ENCODE measurements at places on chromosomes 5 and 9.

DNA sequence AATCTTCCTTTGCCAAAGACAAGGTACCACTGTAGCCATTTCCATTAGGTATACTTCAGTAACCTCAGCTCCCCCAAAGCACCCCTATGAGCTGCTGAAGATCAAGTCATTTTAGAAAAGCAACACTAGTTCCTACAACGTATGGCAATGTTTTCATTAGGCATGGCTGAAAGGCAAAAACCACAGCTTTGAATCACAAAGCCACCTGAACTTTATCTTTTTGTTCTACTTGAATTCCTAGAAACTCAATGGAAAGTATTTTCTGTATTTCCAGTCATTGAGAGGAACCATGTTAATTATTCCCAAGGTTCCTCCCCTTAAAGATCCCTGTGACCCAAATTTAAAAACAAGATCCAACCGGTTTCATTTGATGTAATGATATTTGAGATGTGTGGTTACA, 152.1 kb downstream of the EFNA5 start:
- DNase-seq: no peak

- no peak for DNase-seq
Observed at GRCh38 chr9:115992834-115993233, 160.8 kb upstream of the PAPPA start.

- no peak for DNase-seq
Observed at GRCh38 chr9:109518621-109519335, 20.7 kb upstream of the PTPN3 start.

DNA sequence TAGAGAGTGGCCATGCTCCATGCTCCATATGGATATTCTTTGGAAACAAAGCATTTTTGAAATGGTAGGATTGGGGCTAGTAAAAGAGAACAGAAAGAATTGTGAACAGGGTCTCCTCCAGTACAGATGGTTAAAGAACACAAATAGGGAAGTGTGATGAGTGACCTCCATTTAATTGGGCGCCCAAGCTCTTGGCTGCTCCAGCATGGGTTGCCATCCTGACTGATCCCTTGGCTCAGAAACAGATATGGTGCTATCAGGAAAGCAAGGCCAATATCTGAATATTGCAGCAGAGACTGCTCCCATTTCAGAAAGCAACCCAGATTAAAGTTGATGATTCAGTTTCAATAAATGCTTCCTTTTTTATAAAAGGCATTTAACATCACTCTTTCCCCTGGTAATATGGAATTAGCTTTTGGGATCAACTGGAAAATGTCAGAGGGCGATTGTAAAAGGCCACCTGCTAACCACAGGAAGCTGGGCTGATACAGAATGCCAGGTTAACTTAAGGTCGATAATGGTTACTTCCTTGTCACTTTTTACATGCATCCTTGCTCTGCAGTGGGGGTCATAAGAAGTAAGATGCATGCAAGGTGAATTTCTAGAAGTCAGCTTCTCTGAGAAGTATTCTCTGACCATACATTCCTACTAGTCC, 52.9 kb downstream of the TMC1 start:
- no peak for DNase-seq

DNA sequence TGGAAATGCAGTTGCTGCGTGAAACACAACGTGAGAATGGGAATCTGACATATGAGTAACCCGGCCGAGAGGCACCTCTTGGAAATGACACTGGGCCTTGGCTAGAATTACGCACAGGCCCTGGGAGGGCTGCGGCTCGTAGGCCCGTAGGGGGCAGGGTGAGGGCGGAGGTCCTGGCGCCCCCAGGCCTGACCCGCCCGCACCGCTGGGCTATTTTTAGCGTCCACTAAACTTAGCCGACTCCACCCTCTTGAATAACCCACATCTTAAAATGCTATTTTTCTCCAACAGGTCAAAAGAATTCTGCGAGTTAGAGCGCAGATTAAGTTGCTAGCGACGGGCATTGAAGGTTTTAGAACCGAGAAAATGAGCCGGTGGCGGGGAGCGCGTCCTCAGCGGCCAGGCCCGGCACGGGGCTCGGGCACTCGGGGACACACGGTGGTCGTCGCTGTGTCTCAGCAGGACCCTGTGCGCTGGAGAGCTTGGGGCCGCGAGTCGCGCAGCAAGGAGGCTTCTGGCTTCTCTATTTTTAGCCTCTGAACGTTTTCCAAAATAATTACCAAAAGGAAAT, 168.5 kb downstream of the AUH start:
- DNase-seq: peak; percentile 76

- no peak for DNase-seq
Observed at GRCh38 chr9:96026655-96027213, 151.2 kb downstream of the ERCC6L2 start.

DNA sequence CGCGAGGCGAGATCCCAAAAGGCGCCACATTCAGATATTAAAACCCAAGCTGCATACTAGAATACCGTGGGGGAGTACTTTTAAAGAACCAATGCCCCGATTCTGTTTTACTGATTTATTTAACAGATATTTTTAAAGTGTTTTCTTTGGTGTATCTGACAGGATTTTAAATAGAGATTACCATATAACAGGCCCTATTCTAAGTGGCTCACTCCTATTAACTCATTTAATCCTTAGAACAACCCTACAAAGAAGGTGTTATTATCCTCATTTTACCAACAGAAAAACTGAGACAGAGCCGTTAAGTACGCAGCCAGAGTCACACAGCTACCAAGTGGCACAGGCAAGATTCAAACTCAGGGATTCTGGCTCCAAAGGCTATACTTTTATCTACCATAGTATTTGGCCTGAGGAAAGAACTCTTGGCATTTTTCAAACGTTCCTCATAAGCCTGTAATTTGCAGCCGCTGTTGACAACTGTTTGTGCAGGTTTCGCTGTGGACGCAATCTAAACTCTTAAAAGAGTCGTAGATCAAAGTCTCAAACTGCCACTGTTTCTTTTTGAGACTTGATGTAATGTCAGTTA, 550 bp upstream of the TMEM245 start:
- no peak for DNase-seq

Data from stimulated activated CD8-positive, alpha-beta memory T cell treated with anti-CD3 and anti-CD28 coated beads, Interleukin-7, amount 100 ng/mL, for 4 hours (primary cell).